Type B pancreatic cell (in vitro differentiated cells): ENCODE measurements at places on chromosomes 1 and 21. TPM values are rescaled to one million over a fixed set of nuclear protein-coding genes. Genes with fewer than 3 reads are reported as not detected.

ATG4C gene
- 7.1 and 13.4 TPM in 2 replicates for total RNA-seq

HUNK gene
- 11.3 and 44.0 TPM in 2 replicates for total RNA-seq

LAMC2 gene
- total RNA-seq, result 14.8 and 33.5 TPM in 2 replicates

FOXO6 gene
- total RNA-seq, result 9.9 and 21.1 TPM in 2 replicates

FMO3 gene
- total RNA-seq, result 0.56 TPM in 1 of 2 replicates, not detected in the other

RGL1 gene
- 9.5 and 17.0 TPM in 2 replicates for total RNA-seq

RNU1-2 gene
- total RNA-seq, result 2,993 and 3,564 TPM in 2 replicates

DISP3 gene
- total RNA-seq, result 4.7 and 4.8 TPM in 2 replicates

NMNAT2 gene
- total RNA-seq, result 3.7 and 8.2 TPM in 2 replicates

RGS8 gene
- 0.33 and 1.1 TPM in 2 replicates for total RNA-seq

FCRL2 gene
- total RNA-seq, result not detected in 2 replicates

OR2T35 gene
- total RNA-seq, result not detected in 2 replicates

KCNJ15 gene
- 3.9 and 4.9 TPM in 2 replicates for total RNA-seq

PODN gene
- 2.8 and 3.2 TPM in 2 replicates for total RNA-seq

HPDL gene
- 8.0 and 8.6 TPM in 2 replicates for total RNA-seq

LRRC38 gene
- 1.0 and 2.6 TPM in 2 replicates for total RNA-seq

C1orf141 gene
- total RNA-seq, result not detected in 2 replicates

CRYBG2 gene
- 20.0 and 67.7 TPM in 2 replicates for total RNA-seq

MAP10 gene
- total RNA-seq, result 2.0 and 3.2 TPM in 2 replicates

CELA2B gene
- total RNA-seq, result not detected in 2 replicates

TSPAN1 gene
- total RNA-seq, result 22.2 and 27.6 TPM in 2 replicates

MTOR gene
- total RNA-seq, result 41.5 and 53.0 TPM in 2 replicates

FRRS1 gene
- 6.4 and 10.8 TPM in 2 replicates for total RNA-seq

FAM72B gene
- total RNA-seq, result 2.8 and 4.9 TPM in 2 replicates

GUCA2A gene
- 2.9 and 7.4 TPM in 2 replicates for total RNA-seq

LCE1C gene
- not detected in 2 replicates for total RNA-seq

DCST1 gene
- total RNA-seq, result not detected in 2 replicates

CLEC20A gene
- not detected in 2 replicates for total RNA-seq

B3GALT5 gene
- 14.2 and 27.5 TPM in 2 replicates for total RNA-seq

TNN gene
- 0.57 and 5.0 TPM in 2 replicates for total RNA-seq

CCDC27 gene
- total RNA-seq, result not detected in 2 replicates

NSL1 gene
- 25.4 and 42.1 TPM in 2 replicates for total RNA-seq

NUDC gene
- 73.4 and 82.7 TPM in 2 replicates for total RNA-seq

TSSK3 gene
- 2.1 and 3.8 TPM in 2 replicates for total RNA-seq

ASTN1 gene
- 1.8 and 24.9 TPM in 2 replicates for total RNA-seq

FUCA1 gene
- total RNA-seq, result 20.6 and 40.8 TPM in 2 replicates

PROK1 gene
- total RNA-seq, result 0.29 TPM in 2 replicates

CELA2A gene
- 0.67 and 3.5 TPM in 2 replicates for total RNA-seq

MGST3 gene
- total RNA-seq, result 133 and 206 TPM in 2 replicates

ZNF648 gene
- total RNA-seq, result 0.10 and 0.34 TPM in 2 replicates

GJA8 gene
- not detected in 2 replicates for total RNA-seq
